Bronchial smooth muscle cell (primary cell): ENCODE measurements at places on chromosomes 11 and 22. TPM values are rescaled to one million over a fixed set of nuclear protein-coding genes. Genes with fewer than 3 reads are reported as not detected.

SLC22A9 gene
- total RNA-seq = not detected in 2 replicates

PNPLA2 gene
- total RNA-seq = 18.8 TPM in 2 replicates

TMEM191B gene
- total RNA-seq = 1.3 TPM in 1 of 2 replicates, not detected in the other

LGR4 gene
- 3.0 and 11.5 TPM in 2 replicates for total RNA-seq

LMNTD2 gene
- 0.47 TPM in 1 of 2 replicates, not detected in the other for total RNA-seq

APOA1 gene
- total RNA-seq = 0.69 TPM in 1 of 2 replicates, not detected in the other

SIK3 gene
- 11.3 and 15.8 TPM in 2 replicates for total RNA-seq

KCNJ1 gene
- total RNA-seq = under 0.01 TPM in 1 of 2 replicates, not detected in the other
